ENCODE measurements at places on chromosomes 12 and 14. TPM values are rescaled to one million over a fixed set of nuclear protein-coding genes. Genes with fewer than 3 reads are reported as not detected.

The BDKRB1 gene
- 19.8 TPM for total RNA-seq

The MAP4K5 gene
- total RNA-seq, result 82.4 TPM

The NGB gene
- total RNA-seq, result not detected

The ADAMTS20 gene
- total RNA-seq, result not detected

The TRMT61A gene
- total RNA-seq, result 10.7 TPM

The TAS2R42 gene
- total RNA-seq, result not detected

The GZMB gene
- total RNA-seq, result not detected

The GRIP1 gene
- total RNA-seq, result 3.5 TPM

The SERPINA10 gene
- under 0.01 TPM for total RNA-seq

The ZFHX2 gene
- total RNA-seq, result 0.62 TPM

The HOTAIR gene
- not detected for total RNA-seq

The TMEM229B gene
- total RNA-seq, result 0.33 TPM

The POU6F1 gene
- total RNA-seq, result 2.2 TPM

The POTEM gene
- total RNA-seq, result not detected

The A2M gene
- 2.2 TPM for total RNA-seq

The CEBPE gene
- not detected for total RNA-seq

The NUDT4 gene
- 57.1 TPM for total RNA-seq

The METAP2 gene
- 103 TPM for total RNA-seq

The RNF31 gene
- total RNA-seq, result 44.7 TPM

The PHETA1 gene
- 9.0 TPM for total RNA-seq

The USP44 gene
- 3.4 TPM for total RNA-seq

The FOXG1 gene
- under 0.01 TPM for total RNA-seq

The IL26 gene
- not detected for total RNA-seq

The HSPA2 gene
- 5.8 TPM for total RNA-seq

The ITGA7 gene
- total RNA-seq, result 47.0 TPM

The AHSA1 gene
- total RNA-seq, result 121 TPM

The TAS2R43 gene
- 5.3 TPM for total RNA-seq

The PRKAB1 gene
- 14.5 TPM for total RNA-seq

The SNRPF gene
- 16.6 TPM for total RNA-seq

The B3GNT4 gene
- not detected for total RNA-seq

The NINJ2 gene
- 0.77 TPM for total RNA-seq

The KRT71 gene
- not detected for total RNA-seq

The COPS7A gene
- 76.7 TPM for total RNA-seq

The BHLHE41 gene
- total RNA-seq, result 6.4 TPM

The BBS10 gene
- 20.9 TPM for total RNA-seq

The SLC8A3 gene
- 0.12 TPM for total RNA-seq

The KLRG1 gene
- 0.22 TPM for total RNA-seq

The MIP gene
- total RNA-seq, result not detected

The CATSPERB gene
- 0.11 TPM for total RNA-seq

The DNAI7 gene
- 0.11 TPM for total RNA-seq

The PRR4 gene
- total RNA-seq, result 1.1 TPM

The LTBR gene
- total RNA-seq, result 31.2 TPM

The PTPRO gene
- 0.55 TPM for total RNA-seq

The LRRIQ1 gene
- total RNA-seq, result 0.62 TPM

The MYF5 gene
- not detected for total RNA-seq

The TRPV4 gene
- 2.2 TPM for total RNA-seq

The MRPS35 gene
- 58.2 TPM for total RNA-seq

The CLEC4D gene
- not detected for total RNA-seq

The ADGRD1 gene
- 0.11 TPM for total RNA-seq

The COQ6 gene
- total RNA-seq, result 20.7 TPM

The VCPKMT gene
- 4.5 TPM for total RNA-seq

The RAB15 gene
- 2.7 TPM for total RNA-seq

Data from uterine smooth muscle cell (primary cell).